ENCODE measurements at places on chromosomes 1 and 21.
A peak's percentile ranks its signal among the peaks of the same experiment; 100 is the strongest.

DNA sequence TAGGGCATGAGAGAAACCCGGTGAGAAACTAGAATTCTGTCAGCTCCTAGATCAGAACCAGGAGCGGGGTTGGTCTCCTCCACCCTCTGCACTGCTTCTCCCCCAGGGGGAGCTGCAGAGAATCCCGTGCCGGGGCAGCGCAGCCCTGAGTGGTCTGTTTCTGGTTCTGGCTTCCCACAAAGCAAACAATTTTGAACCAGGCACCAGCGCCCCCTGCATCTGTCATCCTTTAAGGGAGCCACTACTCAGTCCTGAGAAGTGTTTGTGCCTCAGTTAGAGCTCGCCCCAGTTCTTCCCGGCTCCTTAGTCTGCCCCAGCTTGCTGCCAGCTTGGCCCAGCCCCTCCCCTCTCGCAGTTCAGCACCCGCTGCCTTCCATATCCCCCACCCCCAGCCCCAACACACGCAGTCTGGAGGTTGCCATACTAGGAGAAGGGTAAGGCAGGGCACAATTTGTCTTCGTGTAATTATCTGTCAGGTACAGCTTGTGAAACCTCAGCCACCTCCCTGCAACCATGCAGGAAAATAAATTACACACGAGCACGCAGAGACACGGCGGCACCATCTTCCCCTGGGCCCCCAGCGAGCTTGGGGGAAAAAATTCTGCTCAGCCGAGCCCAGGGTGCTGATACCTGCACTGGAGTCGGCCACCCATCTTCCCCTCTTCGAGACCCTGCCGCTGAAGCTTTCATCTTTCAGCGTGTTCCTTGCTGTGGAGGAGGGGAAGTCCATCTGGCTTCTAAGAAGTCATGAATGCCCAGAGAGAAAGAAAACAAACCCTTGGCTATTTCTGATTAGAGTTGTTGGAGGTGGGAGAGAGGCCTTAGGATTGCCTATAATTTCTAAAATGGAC lies 62.6 kb upstream of the CD1D start:
- DNase-seq, result no peak

DNA sequence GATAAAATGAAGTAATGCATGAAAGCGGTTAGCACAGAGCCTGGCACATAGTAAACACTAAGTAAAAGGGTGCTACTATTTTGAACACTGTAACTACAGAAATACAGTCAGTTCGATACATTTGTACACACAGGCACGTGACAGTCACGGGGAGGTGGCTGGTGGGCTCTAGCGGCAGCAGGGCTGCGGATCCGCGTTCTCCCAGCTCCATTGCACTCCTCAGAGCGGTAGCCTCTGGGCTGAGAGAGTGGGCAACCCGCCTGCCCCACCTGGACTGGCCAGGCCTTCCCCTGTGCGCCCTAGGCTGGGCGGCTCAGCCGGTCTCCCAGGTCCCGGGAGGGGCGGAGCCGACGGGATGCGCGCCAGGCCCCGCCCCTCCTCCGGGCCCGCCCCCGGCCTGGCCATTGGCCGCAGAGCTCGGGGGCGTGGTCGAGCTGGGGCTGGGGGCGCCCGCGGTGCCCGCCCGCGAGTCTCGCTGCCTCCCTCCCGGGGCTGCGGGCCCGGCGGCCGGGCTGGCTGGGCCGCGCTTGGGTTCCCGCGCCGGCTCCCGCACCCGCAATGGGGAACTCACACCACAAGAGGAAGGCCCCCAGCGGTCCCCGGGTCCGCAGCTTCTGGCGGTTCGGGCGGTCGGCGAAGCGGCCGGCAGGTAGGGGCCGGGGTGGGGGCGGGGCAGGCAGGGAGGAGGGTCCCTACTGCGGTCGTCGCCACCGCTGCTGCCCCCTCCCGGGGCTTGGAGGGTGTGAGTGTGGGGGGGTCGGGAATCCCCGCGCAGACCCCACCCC lies 51.2 kb upstream of the SYNC start:
- peak; percentile 66 for DNase-seq

- DNase-seq, result no peak
Measured at GRCh38 chr1:167104256-167104633, 10.4 kb downstream of the STYXL2 start.

DNA sequence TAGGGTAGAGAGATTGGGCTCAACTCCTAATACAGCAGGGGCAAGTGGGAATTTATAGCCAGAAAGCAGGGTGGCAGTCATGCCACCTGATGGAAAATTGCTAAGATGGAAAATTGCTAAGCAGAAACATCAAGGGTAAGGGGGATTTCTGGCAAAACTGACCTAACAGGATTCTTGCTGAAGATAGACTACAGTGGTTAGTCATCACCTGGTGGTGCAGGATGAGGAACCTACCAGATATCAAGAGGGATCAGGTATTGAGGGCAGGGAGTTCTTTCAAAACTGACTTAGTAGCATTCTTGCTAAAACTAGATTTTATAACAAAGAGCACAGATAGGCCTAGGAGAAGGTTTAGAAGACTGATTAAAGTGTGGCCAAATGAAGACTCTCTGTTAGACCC lies 292.9 kb downstream of the PLPP3 start:
- no peak for DNase-seq

GRCh38 chr1:53541761-53542550 lies 82.8 kb downstream of the DMRTB1 start:
- DNase-seq, result no peak

DNA sequence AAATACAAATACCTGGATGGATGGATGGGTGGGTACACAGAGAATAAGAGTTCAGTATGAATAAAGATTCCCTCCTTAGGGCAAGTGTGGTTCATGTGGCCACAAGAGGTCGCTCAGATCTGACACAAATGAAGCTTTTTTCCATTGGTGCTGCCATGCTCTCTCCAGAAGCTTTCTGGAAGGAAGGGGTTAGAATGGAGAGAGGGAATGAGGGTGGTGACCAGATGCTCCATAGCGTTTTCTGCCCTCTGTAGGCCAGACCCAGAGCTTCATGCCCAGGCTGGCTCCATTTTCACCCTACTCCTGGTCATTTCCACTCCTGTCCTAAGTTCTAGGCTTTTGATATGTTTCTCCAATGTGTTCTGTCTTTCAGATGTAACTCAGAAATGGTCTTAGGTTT lies 3.3 kb upstream of the FCRL6 start:
- peak; percentile 93 for DNase-seq

DNA sequence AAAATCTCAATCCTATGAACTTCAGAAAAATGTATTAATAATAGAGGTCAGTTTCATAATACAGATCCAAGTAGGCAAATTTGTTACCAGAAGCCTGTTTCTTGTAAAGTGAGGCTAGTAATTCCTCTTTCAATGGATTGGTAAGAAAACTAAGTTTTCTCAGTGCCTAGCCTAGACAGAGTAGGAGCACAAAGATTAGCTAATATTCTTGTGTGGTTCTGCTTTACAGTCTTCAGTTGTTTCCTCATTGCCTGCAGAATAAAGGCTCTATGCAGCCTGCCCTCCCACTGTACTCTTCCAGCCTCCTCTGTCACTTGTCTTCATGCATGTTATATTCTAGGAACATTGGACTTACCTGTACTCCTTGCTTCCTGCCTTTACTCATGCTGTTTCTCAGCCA lies 2.4 kb upstream of the PPP1R15B start:
- no peak for DNase-seq

DNA sequence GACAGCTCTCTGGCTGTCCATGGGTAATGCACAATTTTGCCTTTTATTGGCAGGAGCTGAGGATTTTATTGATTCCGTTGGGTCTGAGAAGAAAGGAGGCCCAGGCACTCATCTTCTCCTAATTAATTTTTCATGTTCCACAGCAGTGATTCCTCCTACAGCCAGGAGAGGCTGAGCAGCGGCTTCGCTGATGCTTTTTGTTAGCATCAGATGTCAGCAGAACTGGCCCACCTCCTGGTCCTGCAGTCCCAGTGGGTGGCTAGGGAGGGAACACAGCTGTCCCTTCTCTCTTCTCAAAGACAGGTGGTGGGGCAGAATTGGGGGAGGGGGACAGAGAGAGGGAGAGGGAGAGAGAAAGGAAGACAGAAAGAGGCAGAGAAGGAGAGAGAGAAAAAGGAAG lies 5.7 kb downstream of the MT1HL1 start:
- DNase-seq, result no peak

DNA sequence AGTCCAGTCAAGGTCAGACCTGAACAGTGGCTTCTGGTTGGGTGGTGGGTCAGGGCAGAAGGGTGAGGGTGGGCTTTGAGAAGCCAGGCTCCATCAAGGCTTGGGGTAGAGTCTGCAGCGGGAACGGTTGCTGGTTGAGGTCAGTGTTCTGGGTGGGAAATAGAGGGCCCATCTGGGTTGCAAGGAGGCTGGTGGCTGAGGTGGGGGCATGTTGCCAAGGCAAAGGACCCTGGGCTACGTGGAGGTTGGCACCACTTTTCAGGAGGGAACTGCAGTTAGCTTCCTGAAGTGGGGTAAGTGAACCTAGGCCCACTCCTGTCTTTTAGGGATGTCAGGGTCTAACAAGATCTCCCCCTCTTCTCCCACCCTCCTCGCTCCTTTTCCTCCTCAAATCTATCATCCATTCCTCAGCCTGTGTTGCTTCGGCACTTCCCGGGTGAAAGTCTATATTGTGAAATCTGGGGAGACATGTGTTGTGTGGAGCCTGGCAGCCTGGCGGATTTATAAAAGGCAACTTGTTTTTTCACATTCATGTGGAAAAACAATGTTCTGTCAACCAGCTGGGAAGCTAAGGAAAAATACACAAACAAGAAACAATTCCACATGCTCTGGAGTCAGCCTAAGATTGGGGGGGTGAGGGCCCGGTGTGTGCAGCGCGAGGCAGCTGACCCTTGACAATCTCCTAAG lies 1.5 kb downstream of the IL22RA1 start:
- no peak for DNase-seq

DNA sequence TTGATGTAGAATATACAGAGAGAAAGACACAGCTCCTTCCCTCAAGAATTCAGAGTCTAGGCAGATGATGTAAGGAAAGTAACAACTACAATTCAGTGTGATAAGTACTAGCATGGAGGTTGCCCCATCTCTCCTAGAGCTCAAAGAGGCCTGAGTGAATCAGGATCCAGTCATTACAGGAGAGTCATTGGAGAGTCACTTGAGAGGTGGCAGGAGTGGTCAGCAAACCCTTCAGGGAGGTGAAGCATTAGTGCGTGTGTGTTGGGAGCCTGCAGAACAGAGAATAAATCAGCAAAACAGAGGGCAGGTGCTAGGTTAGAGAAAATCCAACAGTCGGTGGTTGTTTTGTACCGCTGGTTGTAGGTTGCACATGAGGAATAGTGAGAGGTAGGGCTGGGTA lies 46.1 kb downstream of the GRIK1 start:
- DNase-seq, result no peak

DNA sequence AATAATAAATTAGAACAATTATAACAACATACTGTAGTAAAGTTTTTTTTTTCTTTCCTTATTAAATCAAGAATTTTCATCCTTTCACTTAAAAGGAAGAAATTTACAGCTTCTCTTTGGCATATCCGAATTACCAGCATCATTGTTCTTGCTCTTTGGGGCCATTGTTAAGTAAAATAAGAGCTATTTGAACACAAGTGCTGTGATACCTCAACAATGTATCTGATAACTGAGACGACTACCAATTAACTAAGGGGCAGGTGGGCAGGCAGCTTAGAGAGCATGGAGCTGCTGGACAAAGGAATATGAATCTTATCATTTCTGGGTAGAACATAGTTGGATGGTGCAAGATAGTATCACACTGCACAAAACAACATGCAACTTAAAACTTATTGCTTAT lies 719.9 kb upstream of the TMPRSS15 start:
- no peak for DNase-seq

DNA sequence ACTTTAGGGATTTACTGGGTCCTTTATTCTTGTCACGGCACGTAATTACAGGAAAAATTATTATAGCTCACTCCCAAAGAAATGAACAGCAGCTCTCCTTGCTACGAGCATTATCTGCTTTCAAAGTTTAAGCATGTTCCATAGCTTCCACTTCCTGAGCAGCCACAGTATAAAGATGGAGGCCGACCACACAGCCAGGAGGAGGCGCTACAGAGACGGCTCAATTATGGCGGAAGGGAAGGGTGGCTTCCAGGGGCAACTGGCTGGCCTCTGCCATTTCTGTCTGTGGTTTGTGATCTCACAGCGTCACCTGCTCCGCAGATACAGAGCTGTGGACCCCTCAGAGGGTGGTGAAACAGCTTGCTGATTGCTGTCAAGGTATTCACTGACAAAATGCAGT lies 212.3 kb upstream of the GREM2 start:
- DNase-seq, result no peak

DNA sequence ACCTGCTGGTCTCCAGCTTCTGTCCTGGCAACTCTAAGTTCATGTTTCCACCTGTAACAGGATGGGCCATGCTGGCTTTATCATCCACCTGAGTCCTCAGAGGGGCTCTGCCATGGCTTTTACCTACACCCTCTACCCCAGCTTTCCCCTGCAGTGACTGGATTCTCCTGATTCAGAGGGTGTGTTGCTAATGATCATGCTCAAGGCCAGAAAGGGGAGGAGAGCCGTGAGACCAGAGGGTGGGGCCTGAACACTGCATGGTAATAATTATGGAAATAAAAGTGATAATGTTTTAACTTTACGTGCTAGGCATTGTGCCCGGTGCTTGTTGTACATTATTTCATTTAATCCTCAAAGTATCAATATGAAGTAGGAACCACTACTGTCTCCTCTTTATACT lies 53.3 kb downstream of the CNIH3 start:
- no peak for DNase-seq

DNA sequence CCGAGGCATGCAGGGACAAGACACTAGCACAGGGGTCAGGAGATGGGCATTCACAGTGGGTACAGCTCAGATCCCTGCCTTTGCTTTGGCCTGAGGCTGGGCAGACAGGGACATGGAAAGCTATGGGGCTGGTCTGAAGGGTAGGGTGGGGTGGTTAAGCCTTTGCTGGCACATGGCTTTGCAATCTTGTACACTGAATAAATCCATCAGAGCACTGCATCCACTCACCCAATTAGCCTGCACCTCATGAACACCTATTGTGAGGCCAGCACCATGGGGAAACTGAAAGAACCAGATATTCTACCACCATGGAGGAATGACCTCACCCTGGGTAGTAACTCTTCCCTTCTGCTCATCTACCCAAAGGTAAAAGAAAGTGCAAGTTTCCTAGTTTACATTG lies 199.6 kb upstream of the LMO4 start:
- DNase-seq, result no peak

- DNase-seq, result peak; percentile 77
Measured at GRCh38 chr21:17688912-17689874, 76.5 kb upstream of the BTG3 start.

DNA sequence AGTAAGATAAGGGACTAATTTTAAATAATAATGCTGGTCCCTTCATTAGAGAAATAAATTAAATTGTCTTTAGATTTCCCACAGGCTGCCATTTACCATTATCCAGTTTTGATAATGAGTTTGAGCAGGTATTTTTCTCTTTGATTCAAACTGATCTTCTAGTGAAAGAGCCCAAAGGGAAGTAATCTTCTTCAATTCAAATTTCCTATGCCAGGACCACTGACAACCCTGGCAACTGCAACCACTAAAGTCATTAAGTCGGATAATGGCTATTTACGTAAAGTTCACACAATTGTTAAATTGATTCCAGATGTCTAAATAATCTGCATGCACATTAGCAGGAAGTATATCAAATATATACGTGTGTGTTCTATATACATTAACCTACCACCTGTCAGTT lies 399.3 kb downstream of the PTPRC start:
- no peak for DNase-seq
